Stimulated activated CD4-positive, alpha-beta T cell treated with anti-CD3 and anti-CD28 coated beads, Interleukin-2, amount 100 ng/mL, for 4 hours (primary cell): ENCODE measurements at places on chromosomes 2 and 18.
A peak's percentile ranks its signal among the peaks of the same experiment; 100 is the strongest.

GRCh38 chr2:196131384-196131937 is 39.9 kb downstream of the STK17B start:
- peak; percentile 50 for DNase-seq

DNA sequence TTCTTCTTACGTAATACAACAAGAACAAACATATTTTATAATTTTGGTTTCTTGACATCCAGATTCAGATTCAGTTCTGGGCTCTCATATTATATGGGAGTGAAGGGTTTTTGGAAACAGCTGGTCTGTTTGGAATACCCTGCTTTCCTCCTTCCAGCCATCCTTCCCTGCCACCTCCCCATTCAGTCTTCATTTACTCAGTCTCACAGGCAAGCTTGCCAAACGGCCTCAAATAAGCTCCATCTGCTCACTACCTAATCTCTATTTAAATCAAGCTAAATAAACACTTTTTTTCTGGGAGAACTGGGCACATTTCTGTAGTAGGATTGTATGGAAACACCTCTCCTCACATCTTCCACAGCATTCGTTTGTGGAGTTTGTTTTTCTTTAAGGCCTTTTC is 147.5 kb downstream of the RND3 start:
- no peak for DNase-seq

DNA sequence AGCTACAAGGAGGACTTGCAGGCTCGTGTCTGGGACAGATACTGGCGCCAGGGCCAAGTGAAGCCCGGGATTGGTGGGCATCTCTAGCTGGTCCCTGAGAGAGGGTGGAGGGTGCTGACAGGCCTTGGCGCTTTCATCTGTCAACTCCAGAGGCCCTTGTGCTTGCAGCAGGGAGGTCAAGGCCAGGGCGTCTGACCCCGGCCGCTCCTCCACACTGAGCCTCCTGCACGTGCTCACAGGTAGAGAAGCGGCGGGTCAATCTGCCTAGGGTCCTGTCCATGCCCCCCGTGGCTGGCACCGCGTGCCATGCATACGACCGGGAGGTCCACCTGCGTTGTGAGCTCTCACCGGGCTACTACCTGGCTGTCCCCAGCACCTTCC is 9.5 kb downstream of the CAPN10 start:
- no peak for DNase-seq

DNA sequence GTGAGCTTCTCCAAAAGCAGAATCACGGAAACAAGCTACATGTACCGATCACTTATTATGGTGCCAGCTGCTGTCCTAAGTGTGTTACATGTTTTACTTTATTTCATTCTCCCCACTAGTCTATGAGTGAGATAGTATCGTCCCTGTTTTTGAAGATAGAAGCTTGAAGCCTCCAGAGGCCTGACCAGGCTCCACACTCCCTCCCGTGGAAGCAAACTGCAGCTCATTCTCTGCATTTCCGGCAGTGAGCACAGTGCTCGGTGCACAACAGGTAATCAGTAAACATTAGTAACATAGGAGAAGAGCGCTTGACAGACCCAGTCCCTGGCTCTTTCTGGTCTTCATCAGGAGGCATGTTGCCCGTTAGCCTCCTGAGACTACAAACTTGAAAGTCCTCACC is 72.9 kb downstream of the ZBTB7C start:
- DNase-seq, result no peak

DNA sequence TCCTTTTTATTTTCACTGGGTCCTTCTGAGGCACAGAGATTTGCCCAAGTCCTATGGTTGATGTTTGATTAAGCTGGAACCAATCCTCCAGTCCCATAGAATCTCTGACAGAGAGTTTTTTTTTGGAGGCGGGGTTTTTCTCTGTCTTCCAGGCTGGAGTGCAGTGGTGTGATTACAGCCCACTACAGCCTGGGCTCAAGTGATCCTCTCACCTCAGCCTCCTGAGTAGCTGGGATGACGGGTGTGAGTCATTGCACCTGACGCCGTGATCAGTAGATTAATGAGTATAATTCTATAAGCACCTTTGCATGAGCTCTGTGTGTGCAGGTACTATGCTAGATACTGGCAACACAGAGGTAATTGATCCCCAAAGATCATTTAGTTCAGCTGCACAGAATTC is 15.3 kb upstream of the TRPM8 start:
- no peak for DNase-seq

DNA sequence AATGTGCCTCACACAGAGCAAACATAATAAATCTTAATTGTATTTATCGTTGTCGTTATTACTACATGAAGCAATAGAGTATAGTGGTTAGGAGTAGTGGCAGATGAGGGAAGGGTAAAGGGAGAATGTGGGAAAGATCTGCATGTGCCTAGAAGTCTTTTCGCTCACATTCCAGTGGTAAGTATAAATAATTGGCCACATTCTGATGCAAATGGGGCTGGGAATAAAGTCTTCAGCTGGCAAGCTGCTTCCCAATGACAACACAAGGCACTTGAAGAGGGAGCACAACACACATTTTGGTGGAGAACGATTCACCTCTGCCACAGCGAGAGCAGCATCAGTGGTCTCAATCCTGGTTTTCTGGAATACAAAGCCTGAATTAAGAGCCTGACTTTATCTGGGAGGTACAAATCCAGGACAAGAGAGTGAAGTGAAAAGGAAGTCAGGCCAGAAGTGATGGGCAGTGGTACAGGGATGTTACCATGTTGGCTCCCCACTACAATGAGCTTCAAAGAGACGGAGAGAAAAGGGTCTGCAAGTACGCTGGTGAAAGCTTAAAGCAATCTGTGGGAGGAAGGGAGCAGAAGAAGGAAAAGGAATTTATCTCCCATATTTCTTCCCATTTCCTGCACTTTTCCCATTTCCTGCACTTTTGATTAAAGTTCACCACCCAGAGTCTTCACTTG is 112.3 kb downstream of the ARHGAP15 start:
- no peak for DNase-seq

DNA sequence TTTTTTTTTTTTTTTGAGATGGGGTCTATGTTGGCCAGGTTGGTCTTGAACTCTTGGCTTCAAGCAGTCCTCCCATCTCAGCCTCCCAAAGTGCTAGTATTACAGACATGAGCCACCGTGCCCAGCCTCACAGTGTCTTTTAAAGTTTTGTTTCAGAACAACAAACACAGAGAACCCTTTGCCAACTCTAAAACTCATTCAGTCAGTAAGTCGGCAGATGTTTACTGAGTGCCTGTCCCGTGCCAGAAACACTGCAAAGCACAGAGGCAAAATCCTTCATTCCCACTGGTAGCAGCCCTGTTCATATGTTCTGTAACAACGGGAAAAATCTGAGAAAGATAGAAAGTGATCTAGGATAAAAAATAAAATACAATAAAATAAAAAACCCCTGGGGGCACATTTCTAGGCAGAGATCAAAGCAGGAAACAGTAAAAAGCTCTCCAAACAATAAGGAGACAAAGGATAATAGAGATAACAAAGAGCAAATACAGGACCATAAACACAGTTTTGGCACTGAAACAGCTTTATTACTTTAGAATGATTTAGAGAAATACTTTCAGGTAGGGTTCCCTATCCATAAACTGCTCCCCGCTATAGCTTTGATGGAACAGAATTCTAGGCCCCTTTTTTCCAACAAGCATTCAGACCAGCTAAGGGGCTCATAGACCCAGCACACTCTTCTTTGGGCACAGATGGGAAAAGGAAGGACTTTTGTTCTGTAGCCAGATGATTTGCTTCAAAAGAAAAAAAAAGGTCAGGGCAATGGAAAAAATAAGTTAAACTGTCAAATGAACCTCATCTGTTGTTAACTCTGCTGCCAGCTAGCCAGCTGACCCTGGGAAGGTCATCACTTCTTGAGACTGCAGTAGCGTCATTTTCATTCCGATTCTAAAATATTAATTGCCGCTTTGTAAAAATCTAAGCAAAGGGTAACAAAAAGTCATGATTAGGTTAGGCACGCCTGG is 212.3 kb downstream of the CDH20 start:
- no peak for DNase-seq

DNA sequence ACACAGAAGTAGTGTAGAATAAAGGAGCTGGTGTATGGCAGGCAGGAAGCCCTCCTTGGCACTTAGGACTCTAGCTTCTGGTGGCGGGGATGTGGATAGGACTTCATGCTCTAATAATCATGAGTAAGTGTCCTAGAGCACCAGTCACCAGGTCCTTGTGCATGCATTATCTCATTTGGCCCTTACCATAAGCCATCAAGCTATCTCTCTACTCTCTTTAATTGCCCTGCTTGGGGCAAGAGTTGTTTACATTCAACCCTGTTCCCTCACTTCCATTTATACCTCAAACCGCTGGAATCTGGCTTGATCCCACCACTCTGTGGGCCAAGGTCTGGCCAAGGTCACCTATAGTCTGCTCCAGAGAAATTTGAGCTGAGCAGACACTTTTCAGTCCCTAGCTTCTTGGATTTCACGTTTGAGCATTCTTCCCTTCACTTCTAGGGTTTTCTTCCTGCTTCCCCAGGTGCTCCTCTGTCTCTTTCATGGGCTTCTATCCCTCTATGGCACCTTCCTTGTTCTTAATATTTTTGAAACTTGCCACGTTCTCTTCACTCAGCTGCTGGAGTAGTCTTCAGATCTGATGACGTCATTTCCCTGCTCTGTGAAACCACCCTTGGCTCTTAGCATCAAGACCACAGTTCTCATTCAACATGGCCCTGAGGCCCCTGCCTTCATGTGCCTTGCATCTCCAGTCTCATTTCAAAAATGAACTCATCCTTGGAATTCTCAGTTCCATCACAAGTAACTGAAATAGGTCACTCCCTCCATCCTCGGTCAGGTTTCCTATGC is 94.9 kb upstream of the GATA6 start:
- DNase-seq, result no peak

GRCh38 chr2:201847481-201847880 is 41.1 kb downstream of the CDK15 start:
- DNase-seq, result no peak

DNA sequence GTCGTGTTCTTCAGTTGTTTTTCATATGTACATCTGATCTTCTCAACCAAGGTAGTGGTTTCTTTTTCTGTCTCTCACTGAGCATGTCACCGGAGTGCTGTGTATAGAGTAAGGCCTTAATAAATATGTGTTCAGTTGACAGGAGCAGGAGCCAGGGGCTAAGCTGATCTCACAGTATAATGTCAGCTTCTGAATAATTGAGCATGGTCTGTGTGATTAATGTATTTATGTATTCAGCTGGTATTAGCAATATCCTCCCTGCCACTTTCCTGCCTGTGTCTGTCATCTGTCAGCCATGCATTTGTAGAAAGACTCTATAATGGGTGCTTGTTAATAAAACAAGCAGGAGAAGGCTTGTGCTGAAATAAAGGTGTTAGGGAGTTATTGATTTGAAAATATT is 198.9 kb downstream of the ADCYAP1 start:
- DNase-seq, result no peak

DNA sequence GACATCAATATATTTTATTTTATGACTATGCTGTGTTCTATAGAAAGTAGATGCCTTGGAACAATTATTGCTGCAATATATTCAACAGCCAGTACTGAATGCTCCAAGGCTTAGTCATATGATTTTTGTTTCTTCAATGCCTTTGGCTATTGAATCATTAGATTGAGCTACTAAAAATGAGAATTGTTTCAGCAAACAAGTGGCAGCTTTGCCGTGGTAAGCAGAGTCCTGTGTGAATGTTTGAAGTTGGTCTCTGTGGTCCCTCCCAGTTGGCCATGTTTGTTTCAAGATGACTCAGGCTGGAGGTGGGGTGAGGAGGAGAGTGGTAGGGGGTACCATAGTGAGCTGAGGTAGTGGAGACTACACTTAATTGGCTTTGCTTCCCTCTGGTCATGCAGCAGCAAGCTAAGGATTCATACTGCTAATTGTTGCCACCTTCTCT is 198.6 kb upstream of the EPAS1 start:
- DNase-seq, result no peak

GRCh38 chr2:166332106-166332505 is 43.6 kb downstream of the SCN9A start:
- no peak for DNase-seq

GRCh38 chr18:79947054-79947755 is 4.2 kb downstream of the SLC66A2 start:
- DNase-seq, result no peak

DNA sequence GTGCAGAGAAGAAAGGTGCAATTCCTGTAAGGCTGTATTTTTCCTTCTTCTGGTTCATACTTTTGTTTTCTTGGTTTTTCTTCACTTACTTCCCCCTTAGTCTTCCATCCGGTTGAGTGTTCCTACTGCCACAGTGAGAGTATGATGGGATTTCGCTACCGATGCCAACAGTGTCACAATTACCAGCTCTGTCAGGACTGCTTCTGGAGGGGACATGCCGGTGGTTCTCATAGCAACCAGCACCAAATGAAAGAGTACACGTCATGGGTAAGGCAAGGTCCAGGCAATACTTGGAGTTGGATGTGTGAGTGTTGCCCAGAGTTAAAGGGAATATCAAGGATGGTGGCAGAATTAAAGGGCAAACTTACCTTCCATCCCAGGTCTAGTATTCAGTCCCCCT is 108.0 kb downstream of the DTNA start:
- DNase-seq, result no peak

- DNase-seq, result no peak
Observed at GRCh38 chr2:28617502-28618184, 121.8 kb downstream of the PLB1 start.

GRCh38 chr2:235183786-235184185 is 232.0 kb downstream of the SH3BP4 start:
- no peak for DNase-seq

- no peak for DNase-seq
Observed at GRCh38 chr18:5196253-5197031, 615 bp downstream of the AKAIN1 start.

DNA sequence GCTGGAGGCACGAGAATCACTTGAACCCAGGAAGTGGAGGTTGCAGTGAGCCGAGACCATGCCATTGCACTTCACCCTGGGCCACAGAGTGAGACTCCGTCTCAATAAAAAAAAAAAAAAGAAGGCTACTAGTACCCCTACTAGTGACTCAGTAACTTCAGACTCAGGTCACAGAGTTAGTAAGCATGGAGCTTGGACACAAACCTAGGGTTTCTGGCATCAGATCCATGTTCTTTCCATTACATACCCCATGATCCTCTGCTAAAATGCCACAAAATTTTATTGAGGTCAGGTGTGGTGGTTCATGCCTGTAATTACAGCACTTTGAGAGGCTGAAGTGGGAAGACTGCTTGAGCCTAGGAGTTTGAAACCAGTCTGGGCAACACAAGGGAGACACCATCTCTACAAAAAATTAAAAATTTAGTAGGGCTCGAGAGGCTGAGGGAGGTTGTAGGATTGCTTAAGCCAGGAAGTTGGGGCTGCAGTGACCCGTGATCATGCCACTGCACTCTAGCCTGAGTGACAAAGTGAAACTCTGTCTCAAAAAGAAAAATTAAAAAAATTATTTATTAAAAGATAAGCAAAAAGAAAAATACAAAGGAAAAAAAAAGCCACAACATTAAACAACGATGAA is 45.1 kb downstream of the DHX57 start:
- DNase-seq, result no peak

GRCh38 chr2:95377216-95378123 is 25.0 kb upstream of the FAHD2A start:
- DNase-seq, result no peak

- DNase-seq, result no peak
Observed at GRCh38 chr18:59094569-59094968, 45.1 kb upstream of the SEC11C start.
